SIG-M5 (cell line): ENCODE measurements at places on chromosomes 5 and 9.

DNA sequence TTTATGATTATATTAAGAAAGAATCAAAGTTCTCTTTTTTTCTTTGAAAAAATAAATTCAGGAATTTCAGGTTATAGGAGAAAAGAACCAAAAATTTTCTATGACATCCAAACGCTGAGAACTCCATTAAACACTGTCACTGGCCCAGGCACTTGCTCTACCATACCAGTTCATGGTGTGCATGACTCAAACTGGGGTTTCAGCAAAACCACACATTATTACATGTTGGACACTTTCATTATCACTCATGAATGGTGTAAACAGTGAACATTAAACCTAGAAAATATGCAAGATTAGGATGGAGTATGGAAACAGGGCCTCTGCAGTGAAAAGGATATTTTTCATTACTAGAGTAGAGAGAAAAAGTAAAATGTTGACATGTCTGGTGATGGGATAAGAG is 369.9 kb upstream of the FAM174A start:
- no peak for DNase-seq

DNA sequence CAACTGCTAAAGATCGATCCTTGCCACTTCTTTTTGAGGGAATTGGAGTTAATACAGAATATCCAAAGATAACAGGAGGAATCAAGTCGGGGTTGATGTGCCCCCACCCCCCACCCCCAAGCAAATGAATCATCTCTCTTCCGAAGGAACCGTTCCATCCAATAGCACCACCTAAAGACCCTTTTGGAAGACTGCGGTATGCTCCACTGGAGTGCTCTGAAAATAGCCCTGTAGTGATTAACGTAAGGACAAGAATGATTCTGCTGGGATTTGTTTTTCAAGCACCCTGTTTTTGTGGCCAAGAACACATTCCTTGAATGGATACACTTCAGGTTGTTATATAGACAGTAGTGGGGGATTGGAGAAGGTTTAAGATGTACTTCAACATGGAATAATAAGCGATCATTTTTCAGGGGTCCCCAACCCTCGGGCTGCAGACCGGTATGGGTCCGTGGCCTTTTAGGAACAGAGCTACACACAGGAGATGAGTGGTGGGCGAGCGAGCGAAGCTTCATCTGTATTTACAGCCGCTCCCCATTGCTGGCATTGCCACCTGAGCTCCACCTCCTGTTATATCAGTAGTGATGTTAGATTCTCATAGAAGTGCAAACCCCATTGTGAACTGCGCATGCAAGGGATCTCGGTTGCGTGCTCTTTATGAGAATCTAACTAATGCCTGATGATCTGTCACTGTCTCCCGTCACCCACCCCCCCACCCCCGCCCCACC is 44.5 kb upstream of the TMEM252 start:
- DNase-seq = no peak

DNA sequence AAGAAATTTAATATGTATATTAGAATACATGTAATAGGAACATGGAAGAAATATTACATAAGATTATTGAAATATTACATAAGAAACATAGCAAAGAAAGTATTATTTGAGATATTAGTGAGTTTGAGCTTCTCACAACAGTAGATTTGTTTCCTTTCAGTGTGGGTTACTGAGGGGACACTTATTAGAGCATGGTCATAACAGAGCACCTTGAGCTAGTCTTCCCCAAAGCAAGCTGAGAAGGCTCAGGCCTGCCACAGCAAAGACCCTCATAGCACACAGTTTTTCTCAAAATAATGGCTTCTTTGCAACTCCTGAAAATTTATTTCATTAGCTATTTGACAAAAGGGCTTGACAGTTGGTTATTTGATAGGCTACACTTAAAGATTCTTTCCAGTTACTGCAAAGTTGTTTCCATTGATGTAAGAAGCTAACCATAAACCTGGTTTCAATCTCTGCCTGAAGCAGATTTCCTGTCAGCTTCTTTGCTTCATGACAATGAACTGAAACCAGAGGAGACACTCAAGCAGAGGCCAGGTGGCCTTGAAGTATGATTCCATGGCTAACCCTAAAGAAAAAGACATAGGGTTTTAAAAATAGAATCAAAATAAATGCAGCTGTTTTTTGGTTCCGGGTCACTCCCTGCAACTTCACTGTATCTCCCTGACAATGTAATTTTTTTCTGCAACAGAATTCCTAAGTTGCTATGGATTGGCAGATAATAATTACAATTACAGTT is 68.6 kb downstream of the ERMP1 start:
- DNase-seq = no peak

DNA sequence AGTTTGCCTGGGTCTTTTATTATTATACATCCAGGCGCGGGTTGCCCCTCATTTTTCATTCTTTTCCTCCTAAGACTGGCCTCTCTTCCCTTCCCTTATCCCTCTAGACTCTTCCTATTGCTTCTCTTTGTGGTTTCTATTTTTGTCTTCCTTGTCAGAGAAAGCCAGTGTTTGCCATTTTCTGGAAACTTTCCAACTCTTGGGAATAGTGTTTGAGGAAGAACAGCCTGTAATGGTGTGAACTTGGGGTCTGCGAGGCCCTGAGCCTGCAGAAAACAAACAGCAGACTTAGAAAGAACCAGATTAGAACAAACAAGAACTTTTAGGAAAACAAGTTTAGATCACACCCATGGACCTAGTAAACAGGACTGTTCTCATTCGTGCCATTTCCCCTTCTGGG is 15.5 kb downstream of the PRKACG start:
- no peak for DNase-seq

DNA sequence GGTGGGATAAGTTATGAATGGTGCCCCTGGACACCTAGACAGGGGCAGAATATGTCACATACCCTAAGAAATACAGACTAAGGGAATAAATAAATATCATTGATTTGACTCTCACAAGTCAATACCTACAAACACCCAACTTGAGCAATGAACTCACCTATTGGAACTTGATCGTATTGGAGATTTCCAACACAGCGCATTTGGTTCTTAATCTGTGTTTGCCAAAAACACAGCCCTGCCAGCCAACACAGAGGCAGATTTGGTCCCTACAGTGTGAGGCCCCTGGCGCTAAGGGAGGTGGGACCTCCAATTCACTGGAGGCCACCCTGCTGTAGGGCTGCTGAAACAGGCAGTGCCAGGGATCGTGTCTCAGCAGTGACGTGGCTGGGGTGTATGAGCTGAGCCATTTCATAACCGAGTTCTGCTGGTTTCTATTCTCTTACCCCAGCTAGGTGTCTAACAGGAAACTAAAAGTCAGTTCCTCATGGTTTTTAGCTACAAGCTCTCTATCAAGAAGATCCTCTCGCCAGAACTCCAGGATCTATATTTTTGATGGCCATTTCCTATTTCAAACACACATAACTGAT is 84.5 kb downstream of the SLC1A1 start:
- DNase-seq = no peak

GRCh38 chr5:39214912-39215709 is 4.3 kb downstream of the FYB1 start:
- DNase-seq = no peak

DNA sequence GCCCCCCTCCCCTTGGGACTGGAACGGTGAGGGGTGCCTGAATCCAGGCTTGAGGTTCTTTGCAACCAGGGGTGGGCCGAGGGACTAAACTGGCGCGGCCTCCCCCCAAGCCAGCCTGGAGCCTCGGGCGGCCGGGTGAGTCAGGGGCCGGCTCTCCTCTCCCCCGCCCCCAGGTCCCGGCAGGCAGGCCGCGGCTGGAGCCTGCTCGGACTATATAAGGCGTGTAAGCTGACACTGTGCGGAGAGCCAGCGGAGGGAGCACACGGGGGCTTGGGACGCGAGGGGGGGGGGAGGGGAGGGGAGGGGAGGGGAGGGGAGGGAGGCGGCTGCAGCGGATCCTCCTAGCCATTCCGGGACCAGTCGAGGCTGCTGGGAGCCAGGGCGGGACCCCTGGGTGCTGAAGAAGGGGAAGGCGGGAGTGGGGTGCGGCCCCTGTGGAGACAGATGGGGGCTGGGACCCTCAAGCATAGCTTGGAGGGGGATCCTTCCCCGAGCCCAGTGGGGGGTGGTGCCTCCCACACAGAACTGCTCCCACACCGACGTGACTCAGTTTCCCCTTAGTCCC is 595 bp downstream of the PDLIM7 start:
- no peak for DNase-seq
